ENCODE measurements at places on chromosomes 3 and 15.

- no peak for DNase-seq
Measured at GRCh38 chr15:57780471-57780870, 74.0 kb downstream of the POLR2M start.

DNA sequence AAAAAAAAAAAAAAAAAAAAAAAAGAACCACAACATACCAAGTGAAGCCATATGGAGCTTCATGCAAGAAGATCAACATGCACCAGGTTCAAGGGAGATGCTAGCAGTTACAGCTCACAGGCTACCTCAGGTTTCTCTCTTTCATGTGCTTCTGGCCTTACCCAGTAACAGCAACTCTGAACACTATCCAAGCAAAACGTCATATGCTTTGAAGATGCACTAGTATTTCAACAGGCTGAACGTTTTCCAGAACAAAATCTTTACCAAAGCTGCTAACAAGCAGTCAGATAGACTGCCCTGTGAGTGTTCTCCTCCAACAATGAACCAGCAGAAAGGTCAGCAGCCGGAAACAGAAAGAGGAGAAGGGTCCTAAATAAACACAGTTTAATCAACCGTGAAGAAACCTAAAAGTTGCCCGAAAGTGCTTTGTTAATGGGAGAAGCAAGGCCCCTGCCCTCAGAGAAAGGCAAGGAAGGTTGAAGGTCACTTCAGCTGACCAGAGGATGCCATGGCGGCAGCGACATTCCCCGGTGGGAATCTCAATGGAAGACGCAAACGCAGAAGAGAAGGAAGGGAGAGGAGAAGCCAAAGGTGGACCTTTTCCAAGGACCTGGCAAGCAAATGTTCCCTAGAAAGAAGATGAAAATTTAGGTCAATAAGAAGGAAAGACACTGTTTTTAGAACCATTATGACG lies 80.1 kb downstream of the CCNL1 start:
- DNase-seq, result no peak

DNA sequence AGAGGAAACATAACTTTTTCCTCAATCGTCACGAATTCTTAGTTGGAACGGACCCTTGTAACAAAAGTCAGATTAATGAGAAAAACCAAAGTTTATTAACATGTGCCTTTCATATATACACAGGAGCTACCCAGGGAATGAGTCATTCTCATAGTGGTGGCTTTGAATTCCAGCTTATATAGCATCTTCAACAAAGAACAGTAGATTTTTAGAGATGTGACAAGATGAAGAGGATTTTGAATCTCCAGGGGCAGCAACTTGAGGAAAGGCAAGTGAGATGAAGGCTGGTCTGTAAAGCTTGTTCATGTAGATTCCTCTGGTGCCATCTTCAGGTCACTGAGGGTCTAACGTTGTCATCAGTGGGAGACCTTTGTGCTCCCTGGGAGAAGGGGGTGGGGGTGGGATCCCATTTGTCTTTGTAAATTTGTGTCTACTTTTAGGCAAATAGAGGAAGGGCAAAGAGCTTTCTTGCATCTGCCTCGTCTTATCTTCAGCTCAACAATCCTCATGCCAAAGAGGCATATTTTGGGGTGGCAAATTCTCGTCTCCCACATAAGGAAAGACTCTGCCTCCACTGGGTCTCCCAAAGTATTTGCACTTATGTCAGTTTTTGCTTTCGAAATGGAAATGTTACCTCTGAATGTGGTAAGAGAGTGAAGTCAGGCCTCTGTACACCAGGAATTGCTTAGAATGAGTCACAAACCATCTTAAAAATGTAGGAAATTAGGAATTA lies 29.5 kb downstream of the CLEC3B start:
- DNase-seq, result no peak

DNA sequence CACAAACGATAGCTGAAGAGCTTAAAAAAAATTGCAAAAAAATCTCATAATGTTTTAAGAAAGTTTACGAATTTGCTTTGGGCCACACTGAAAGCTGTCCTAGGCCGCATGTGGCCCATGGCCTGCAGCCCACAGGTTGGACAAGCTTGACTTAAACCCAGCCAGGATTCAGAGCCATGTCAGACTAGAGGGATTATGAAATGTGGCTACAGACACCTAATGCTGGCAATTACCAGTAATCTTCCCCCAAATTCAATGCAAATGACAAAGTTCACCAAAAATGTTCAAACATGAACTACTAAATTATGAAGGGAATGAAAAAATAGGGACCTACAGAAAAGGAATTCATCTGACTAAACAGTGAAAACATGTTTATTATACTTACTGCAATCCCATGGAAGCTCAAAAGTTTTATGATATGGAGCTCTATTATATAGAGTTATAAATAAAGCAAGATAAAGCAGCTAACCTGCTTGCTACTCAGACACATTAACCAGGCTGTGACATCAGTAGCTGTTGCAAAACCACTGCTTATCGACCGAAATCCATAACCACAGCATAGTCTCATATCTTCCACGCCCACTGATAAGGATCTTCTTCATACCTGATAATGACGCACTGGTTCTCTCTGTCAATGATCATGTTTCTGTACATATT lies 49.2 kb downstream of the LDHAL6B start:
- no peak for DNase-seq

DNA sequence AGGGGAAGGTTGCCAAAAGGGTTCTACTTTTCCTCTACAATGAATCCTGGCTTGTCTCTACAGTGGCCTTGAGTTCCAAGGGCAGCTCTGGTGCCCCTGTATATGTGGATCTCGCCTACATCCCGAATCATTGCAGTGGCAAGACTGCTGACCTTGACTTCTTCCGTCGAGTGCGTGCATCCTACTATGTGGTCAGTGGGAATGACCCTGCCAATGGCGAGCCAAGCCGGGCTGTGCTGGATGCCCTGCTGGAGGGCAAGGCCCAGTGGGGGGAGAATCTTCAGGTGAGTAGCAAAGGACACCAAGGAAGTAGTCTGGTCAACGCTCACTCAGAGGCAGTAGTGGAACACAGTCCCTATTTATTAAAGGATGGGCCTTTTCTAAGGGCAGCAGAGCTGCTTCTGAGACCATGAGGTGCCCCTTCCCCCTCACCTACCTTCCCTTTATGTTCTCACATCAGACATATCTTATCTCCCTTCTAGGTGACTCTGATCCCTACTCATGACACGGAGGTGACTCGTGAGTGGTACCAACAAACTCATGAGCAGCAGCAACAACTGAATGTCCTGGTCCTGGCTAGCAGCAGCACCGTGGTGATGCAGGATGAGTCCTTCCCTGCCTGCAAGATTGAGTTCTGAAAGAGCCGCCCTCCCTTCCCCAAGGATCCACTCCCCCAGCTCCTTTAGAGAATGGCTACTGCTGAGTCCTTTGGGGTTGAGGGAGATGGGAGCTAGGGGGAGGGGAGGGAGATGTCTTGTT lies 12.4 kb downstream of the MAP1A start:
- no peak for DNase-seq

DNA sequence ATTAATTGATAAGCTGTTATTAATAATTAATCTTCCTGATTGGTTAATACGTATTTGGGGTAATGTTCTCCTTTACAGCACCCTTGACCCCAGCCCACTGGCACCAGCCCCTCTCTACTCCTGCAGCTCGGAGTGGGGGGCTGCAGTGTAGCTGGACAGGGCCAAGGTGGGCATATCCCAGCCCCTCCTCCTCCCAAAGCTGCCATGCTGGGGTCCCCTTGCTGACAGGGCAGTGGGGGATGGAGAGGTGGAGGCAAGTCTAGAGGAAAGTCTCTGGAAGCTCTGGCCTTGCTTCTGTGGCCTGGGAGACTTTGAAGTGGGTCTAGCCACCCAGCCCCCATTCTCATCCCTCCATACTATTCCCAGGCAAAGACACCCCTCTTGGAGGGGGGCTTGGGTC lies 35.8 kb downstream of the HCN4 start:
- DNase-seq, result no peak

DNA sequence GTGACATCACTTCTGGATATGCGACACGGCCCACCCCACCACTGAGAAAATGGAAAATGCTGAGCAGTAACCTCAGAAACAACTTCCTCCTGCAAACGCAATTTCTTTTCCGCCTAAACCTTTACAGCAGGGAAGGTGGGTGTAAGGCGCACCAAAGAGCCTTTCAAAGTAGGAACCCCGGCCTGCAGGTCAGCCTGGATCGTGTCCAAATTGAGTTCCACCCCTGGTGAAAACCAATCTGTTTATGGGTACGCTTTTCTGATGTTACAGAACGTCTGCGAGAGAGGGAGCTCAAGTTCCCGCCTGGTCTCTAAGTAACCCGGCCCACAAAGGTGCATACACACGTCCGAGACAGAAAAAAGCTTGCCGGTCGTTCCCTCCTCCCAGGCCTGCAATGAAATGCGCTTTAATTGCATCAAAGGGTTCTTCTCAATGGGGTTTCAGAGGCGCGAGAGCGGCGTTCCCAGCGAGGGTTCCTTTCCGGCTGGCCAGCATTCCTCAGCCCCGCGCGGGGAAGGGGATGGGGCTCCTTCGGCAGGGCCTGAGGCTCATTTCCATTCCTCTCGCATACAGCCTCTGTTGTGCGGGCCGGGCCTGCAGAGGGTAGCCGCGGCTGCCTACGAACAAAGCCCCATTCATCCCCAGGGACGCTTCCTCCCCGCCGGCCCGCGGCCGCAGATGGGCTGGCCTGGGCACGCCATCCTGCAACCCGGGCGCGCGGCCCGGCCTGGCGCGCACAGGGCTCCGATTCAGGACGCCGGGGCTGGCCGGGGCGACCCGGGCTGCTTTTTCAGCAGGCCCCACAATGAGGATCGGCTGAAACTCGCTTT lies 138.1 kb downstream of the TMCO5A start:
- no peak for DNase-seq

- no peak for DNase-seq
Measured at GRCh38 chr15:45148076-45149059, 18.6 kb downstream of the DUOX1 start.

DNA sequence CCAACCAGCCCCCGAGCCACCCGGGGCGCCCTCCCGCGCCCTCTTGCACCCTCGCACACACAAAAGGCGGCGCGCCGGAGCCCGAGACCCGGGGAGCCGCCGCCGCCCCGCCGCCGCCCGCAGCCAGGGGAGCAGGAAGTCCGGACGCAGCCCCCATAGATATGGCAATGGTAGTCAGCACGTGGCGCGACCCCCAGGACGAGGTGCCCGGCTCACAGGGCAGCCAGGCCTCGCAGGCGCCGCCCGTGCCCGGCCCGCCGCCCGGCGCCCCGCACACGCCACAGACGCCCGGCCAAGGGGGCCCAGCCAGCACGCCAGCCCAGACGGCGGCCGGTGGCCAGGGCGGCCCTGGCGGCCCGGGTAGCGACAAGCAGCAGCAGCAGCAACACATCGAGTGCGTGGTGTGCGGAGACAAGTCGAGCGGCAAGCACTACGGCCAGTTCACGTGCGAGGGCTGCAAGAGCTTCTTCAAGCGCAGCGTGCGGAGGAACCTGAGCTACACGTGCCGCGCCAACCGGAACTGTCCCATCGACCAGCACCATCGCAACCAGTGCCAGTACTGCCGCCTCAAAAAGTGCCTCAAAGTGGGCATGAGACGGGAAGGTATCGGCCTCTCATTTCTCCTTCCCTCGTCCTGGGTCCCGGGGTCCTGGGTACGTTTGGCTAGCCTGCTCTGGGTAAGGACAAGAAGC lies 1.6 kb downstream of the NR2F2 start:
- DNase-seq, result no peak

DNA sequence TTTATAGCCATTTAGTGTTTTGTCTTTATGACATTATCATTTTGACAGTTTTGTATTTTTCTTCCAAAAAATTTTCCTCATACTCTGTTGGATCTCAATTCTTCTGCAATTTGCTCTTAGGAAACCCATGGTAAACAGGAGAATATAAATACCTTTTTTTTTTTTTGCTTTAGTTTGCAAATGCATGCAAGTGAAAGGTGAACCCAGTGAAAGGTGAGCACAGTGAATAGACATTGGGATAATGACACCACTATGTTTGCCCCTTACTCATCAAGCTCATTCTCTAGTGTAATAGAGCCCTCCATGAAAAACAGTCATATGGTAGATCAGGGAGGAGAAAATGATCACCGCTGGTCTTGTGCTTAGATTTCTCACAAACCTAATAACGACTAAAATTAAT lies 59.0 kb upstream of the TRPC1 start:
- no peak for DNase-seq

DNA sequence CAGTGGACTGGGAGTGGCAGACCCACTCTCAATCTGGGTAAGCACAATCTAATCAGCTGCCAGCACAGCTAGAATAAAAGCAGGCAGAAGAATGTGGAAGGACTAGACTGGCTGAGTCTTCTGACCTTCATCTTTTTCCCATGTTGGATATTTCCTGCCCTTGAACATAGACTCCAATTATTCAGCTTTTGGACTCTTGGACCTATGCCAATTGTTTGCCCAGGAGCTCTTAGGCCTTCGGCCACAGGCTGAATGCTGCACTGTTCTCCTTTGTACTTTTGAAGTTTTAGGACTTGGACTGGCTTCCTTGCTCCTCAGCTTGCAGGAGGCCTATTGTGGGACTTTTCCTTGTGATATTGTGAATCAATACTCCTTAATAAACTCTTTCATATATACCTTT lies 477.7 kb upstream of the ZNF385D start:
- DNase-seq, result no peak

DNA sequence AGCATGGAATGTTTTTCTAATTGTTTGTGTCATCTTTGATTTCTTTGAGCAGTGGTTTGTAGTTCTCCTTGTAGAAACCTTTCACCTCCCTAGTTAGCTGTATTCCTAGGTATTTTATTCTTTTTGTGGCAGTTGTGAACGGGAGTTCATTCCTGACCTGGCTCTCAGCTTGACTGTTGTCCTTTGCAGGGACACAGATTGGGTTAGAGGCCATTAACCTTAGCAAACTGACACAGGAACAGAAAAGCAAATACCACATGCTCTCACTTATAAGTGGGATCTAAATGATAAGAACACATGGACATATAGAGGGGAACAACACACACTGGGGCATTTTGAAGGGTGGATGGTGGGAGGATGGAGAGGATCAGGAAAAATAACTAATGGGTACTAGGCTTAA lies 52.2 kb upstream of the RORA start:
- DNase-seq, result no peak

DNA sequence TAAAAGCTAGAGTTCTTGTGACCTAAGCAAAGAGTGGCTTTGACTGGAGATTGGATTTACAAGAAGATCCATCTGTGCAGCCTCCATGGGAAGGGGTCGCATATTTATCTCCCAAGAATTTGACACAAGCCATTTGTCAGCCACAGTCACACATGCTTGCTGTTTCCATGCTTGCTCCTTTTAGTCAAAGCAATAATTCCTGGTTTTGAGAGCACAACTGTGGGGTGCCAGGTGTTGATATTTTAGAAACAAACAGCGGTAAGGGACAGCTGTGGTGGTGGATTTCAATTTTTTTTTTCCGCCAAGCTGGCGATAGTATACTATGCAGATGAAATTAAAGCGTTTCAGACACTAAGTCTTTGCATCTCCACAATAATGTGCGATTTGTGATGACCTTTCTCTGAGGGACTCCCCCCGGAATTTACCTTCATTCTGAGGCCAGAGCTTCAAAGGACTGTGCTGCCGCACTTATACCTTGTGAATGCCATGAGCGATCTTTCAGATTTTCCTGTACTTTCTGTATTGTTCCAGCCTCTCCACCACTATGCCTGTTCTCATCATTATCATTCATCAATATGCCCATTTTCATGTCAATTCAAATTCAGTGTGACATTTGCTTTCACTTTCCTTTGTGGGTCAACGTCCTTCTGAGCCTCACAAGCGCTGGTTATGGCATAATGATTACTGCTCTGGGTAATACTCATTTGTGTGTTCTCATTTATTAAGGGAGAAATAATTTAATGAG lies 108.2 kb upstream of the KBTBD8 start:
- DNase-seq, result no peak

Data from activated CD4-positive, alpha-beta T cell treated with anti-CD3 and anti-CD28 coated beads for 1 hour (primary cell).